ENCODE measurements at places on chromosomes 2 and 18.

DNA sequence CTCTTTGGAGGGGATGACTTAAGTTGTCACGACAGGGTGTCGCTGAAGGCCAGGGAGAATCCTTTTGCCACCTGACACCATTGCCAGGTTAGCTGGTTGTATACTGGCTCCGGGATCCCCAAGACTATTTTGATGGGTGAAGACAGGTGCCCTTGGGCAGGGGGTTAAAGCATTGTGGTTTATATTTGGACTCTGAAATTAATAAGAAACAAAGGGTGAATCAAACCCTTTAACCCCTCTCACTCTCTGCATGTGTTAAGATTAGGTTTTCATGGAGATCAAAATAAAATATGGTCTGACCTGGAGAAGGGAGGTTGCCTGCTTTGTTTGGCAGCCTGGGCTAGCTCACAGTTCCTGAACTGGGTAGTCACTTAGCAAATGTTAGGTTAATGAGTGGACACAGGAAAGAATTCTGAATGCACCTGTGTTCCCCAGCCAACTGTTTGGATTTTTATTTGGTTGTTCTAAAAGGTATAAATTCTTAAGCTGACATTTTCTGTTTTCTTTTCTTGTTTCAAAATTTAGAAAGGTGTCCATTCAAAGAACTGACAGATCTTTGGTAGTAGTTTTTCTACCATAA lies 301.7 kb downstream of the KCNS3 start:
- no peak for DNase-seq

DNA sequence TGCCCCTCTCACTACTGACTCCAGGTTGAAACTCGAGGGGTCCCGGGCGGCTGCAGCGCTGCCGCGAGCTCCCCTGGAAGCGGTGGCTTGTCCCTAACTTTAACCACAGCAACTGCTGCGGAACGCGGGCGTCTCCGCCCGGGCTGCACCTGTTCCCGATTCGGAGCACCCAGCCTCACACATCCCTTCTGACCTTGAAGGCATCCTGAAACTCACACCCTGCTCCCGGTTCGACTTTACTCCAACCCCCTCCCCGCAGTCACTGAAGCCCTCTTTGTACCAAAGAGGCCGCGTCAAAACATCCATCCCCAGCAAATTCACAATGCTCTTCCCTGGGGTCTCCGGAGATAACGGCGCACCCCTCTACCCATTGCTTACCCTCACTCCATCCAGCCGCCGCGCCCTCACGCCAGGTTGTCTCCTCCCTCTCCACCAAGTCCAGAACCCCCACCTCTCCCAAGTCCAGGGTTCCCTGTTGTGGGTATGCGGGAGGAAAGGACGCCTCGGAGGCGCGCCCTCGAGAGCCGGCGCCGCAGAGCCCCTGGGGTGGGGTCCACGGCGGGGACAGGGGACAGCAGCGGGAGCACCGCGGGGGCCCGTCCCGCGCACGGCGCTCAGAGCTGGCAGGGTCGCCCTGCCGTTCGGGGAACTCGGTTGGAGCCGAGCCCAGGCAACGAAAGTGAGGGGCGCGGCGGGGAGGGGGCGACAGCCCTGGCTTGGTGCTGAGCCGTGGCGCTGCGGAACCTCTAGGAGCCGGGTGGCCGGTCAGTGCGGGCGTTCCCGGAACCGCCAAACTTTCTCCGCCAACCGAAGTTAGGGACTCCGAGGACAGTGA lies 934 bp downstream of the MYO5B start:
- DNase-seq: peak; percentile 32

GRCh38 chr18:32769586-32770053 lies 3.2 kb downstream of the KLHL14 start:
- peak; percentile 75 for DNase-seq

DNA sequence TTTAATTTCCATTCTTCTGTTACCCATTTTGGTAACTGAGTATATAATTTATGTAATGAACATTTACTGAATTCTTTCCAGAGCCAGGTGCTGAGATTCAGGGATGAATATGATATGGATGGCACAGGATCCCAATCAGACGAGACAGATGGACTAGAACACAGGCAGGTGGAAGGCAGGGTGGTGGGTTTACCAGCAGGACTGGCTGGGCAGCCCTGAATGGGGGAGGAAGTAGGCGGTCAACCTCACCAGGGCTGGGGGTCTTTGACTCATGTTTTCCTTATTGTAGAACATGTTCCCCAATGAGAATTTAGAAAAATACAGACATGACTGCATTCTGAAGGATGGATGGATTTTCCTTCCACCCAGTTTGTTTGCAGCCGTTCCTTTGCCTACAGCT lies 80.3 kb downstream of the CIB4 start:
- DNase-seq: no peak

GRCh38 chr2:121473512-121473911 lies 57.2 kb upstream of the RNU4ATAC start:
- DNase-seq: no peak

- no peak for DNase-seq
Measured at GRCh38 chr2:110741491-110741980, 9.2 kb downstream of the ACOXL start.

DNA sequence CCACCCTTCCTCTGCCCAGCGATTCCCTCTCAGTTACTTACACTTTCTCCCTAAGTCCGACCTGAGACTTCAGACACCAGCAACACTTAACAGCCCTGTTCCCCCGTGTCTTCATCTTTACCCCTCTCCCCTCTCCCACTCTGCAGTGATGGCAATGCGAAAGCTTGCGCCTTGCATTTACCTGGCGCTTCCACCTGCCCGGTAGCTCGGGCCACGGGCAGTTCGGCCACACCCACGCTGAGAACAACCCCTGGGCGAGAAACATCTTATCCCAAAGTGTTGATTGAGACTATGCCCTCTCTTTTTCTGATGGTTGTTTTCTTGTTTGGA lies 558 bp downstream of the DNAJC10 start:
- DNase-seq: no peak

- no peak for DNase-seq
Measured at GRCh38 chr2:11980809-11981208, 234.4 kb downstream of the LPIN1 start.

- no peak for DNase-seq
Measured at GRCh38 chr2:152126664-152127063, 27.8 kb upstream of the CACNB4 start.

GRCh38 chr18:40437517-40437916 lies 1517.5 kb upstream of the PIK3C3 start:
- DNase-seq: peak; percentile 19

- no peak for DNase-seq
Measured at GRCh38 chr2:105376789-105377240, 22.0 kb downstream of the FHL2 start.

DNA sequence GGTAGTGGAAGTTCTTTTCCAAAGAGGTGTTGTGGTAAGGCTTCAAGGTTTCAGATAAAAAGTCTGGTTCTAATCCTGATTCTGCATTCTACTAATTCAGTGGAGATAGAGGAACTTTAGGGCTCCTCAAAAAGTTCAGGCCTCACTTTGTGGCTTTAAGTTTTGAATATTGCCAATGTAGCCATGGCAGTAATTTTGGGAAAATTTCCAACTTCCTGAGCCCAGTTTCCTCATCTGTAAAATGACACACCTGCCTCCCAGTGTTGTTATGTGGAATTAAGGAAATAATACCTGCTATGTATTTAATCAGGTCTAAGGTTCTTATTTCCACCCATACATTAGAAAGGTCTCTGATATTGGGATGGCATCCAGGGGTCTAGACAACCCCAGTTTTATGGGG lies 147.6 kb upstream of the ITGA6 start:
- DNase-seq: no peak

All from kidney (tissue), 22 donors.